ENCODE measurements at places on chromosomes 2 and 18.

DNA sequence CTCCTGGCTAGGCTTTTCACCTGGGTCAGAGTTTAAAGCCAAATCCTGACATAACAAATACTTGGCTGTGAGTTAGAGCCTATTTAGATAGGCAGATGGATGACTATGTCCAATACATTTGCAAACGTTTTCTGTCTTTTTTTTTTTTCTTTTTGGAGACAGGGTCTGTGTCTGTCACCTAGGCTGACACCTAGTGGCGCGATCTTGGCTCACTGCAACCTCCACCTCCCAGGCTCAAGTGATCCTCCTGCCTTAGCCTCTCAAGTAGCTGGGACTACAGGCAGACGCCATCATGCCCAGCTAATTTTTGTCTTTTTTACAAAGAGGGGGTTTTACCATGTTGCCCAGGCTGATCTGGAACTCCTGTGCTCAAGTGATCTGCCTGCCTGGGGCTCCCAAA, 124.8 kb downstream of the DYM start:
- no peak for DNase-seq

GRCh38 chr2:13104723-13105122, 388.0 kb downstream of the TRIB2 start:
- DNase-seq, result no peak

GRCh38 chr2:233857511-233858141, 3.3 kb upstream of the HJURP start:
- DNase-seq, result peak; percentile 17

- no peak for DNase-seq
Measured at GRCh38 chr2:2910259-2910658, 467.4 kb downstream of the EIPR1 start.

- no peak for DNase-seq
Measured at GRCh38 chr2:142724186-142724585, 153.3 kb upstream of the KYNU start.

GRCh38 chr18:43777636-43778304, 500.5 kb upstream of the SYT4 start:
- DNase-seq, result no peak

Data from stimulated activated CD8-positive, alpha-beta memory T cell treated with anti-CD3 and anti-CD28 coated beads, Interleukin-15, amount 100 ng/mL, for 1 hour (primary cell).